Right atrium auricular region (tissue), 2 donors: ENCODE measurements at places on chromosomes 4 and X. TPM values are rescaled to one million over a fixed set of nuclear protein-coding genes. Genes with fewer than 3 reads are reported as not detected.

GLRA2 gene
- not detected for total RNA-seq

NXF2 gene
- not detected for total RNA-seq

ETDA gene
- total RNA-seq, result not detected

SPATA4 gene
- total RNA-seq, result 4.4 TPM

HSFX4 gene
- total RNA-seq, result not detected

SUPT20HL2 gene
- not detected for total RNA-seq

HAND2 gene
- 86.3 TPM for total RNA-seq

MAGEA10 gene
- total RNA-seq, result not detected

SRPX2 gene
- 14.9 TPM for total RNA-seq

AFF2 gene
- 0.89 TPM for total RNA-seq

NDST3 gene
- total RNA-seq, result not detected

HTRA3 gene
- total RNA-seq, result 33.8 TPM
